ENCODE measurements at places on chromosomes 5 and 9.
A peak's percentile ranks its signal among the peaks of the same experiment; 100 is the strongest.

DNA sequence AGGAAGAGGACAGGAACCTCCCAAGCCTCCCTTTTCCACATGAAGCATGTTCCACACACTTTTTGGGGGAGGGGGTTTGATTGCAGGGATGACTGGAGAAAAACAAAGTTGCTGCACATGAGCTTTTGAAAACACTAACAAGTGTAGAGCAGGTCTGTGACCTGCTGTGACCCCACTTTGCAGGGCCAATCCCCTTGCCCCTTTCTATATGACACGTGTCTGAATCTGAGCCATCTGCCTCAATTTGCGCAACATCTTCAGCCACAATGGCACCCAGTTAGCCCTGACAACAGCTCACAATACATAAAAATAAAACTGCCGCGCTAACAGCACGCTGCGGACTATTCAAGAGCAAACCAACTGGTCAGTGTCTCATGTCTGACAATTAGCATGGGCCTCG is 227.8 kb upstream of the TBCA start:
- no peak for DNase-seq

GRCh38 chr9:72292256-72292682 is 72.7 kb downstream of the ZFAND5 start:
- peak; percentile 49 for DNase-seq

- DNase-seq = no peak
These were observed 9.3 kb upstream of the ZDHHC12 start for GRCh38 chr9:128733256-128733655.

DNA sequence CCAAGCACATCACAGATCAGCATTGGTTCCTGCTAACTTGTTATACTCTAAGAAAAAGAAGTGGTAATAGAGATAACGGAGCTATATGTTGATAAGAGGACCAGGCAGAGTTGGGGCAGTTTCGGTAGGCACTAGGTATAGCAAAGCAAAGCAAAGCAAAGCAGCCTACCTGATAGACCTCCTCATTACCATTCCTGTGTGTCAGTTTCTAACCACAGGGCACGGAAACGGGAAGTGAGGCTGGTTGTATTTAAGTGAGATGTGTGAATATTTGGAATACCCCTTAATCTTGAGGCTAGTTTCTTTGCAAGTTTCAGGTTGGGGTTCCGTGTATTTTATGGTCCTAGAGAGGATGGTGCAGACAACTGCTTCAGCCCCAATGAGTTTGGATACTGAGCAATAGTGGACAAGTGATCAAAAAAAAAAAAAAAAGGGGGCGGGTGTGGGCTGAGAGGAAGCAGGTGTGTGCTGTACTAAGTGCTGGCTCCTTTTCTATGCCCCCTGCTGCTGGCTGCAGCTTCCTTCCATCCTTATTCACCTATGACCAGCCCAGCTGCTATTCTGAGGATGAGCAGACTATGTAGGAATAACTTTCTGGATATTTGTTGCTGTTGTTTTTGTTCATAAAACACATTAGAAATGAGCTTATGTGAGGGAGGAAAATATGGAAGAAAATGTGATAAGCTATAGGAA is 183.3 kb downstream of the SH3GL2 start:
- DNase-seq = no peak

- no peak for DNase-seq
These were observed 694.5 kb downstream of the TLE1 start for GRCh38 chr9:80994892-80995291.

Measured in T-helper 2 cell (primary cell).